NCI-H446 treated with DMSO at 0.1 percent for 48 hours (cell line): ENCODE measurements at places on chromosomes 11 and 22.
A peak's percentile ranks its signal among the peaks of the same experiment; 100 is the strongest.

- no peak for DNase-seq
Observed at GRCh38 chr11:125593114-125593820, 615 bp downstream of the STT3A start.

- DNase-seq: no peak
Observed at GRCh38 chr11:114321621-114322257, 25.5 kb downstream of the NNMT start.

DNA sequence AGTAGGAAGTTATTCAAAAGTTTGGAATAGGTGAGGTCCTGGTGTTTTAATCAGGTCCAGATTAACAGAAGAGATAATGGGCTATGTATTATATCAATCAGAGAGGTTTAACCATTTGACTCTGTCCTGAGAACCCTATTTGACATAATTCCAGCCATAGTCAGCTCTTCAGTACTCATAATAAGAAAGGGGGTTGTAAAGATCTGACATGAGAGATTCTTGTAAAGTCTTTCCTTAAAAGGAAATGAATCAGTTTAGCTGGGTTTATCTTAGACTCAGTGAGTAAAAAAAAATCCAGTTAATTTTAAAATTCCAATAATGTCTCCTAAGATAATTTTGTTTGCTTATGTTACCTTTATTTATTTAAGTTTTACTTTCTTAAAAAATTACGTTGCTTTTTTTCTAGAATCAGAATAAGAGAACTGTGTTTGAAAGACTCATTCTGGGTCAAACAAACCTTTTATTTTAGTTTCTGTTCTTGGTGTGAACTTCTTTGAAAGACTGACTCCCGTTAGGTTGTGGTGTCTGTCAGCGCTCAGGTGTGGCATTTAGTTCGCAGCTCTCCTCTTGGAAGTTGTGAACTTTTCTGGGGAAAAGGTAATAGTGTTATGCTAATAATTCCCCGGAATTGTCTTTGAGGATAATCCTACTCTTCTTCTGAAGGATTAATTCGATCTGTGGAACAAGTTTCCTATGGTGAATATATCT, 20.5 kb downstream of the NUCB2 start:
- DNase-seq: no peak

DNA sequence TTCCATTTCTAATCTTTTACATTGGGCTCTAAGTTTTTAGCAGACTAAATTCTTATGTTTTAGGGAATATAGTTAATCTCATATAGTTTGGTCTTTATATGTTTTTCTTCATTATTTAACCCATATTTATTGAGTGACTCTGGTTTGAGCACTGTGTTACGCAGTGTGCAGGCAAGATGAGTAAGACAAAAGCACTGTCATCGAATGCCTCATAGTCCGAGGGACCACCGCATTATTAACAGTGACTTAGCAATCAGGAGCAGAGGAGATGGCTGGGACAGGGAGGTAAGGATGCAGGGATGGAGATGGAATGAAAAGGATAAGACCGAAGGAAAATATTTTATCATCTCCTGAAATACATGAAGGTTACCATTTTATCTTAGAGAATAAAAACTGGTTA, 65.2 kb upstream of the CTSC start:
- no peak for DNase-seq

DNA sequence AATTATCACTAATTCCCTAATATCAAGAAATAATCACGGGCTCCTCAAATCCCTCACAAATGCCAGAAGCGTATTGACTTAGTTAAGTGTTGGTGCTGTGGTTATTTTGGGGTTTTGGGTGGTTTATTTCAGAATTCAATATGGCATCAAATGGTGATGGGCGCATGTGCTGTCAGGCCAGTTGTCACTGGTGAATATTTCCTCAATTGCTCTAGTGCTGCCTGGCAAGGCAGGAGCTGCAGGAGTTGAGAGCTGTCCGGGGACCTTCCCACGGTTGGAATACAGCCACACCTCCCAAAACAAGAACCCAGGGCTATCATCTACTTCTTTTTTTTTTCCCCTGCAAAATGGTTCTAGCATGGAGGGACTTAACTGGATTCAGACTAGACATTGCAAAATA, 10.3 kb downstream of the IGLL5 start:
- no peak for DNase-seq

- DNase-seq: no peak
Observed at GRCh38 chr22:46959369-46959768, 196.9 kb downstream of the TBC1D22A start.

DNA sequence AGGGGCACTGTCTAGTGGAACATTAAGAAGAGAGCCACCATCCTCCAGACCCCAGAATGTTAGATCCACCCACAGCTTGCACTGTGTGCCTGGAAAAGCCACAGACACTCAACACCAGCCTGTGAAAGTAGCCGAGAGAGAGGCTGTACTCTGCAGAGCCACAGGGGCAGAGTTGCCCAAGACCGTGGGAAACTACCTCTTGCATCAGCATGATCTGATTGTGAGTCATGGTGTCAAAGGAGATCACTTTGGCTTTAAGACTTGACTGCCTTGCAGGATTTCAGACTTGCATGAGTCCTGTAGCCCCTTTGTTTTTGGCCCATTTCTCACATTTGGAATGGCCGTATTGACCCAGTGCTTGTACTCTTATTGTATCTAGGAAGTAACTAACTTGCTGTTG, 115.9 kb upstream of the CCDC179 start:
- DNase-seq: no peak

GRCh38 chr22:19550382-19550781, 26.2 kb upstream of the CLDN5 start:
- DNase-seq: no peak

GRCh38 chr11:3950996-3951660, 95.7 kb downstream of the STIM1 start:
- DNase-seq: no peak

GRCh38 chr11:67053896-67054329, 2.7 kb upstream of the RHOD start:
- DNase-seq: no peak

DNA sequence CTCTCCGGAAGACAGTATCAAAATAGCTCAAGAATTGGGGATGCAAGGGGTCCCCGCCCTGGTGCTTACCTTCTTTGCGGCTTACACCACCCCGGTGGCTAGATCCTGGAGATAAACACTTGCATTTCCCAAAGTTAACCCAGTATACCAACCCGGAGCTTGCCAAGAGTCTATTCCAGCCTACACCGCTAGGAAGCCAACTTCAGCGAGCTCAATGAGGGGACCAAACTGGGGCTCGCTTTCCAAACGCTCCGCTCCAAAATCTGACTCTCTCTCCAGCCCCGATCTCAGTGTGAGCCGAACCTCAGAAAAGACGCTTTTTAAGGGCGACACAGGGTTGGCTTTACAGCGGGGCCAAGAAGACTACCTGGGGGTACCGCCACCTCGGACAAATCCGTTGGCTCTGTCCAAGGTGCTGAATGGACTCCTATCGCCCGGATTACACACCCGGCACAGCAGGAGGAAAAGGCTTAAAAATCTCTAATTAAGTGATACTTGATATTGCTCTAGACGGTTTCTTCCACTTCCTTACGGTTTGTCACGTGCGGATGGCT, 20.1 kb upstream of the BDNF start:
- no peak for DNase-seq

DNA sequence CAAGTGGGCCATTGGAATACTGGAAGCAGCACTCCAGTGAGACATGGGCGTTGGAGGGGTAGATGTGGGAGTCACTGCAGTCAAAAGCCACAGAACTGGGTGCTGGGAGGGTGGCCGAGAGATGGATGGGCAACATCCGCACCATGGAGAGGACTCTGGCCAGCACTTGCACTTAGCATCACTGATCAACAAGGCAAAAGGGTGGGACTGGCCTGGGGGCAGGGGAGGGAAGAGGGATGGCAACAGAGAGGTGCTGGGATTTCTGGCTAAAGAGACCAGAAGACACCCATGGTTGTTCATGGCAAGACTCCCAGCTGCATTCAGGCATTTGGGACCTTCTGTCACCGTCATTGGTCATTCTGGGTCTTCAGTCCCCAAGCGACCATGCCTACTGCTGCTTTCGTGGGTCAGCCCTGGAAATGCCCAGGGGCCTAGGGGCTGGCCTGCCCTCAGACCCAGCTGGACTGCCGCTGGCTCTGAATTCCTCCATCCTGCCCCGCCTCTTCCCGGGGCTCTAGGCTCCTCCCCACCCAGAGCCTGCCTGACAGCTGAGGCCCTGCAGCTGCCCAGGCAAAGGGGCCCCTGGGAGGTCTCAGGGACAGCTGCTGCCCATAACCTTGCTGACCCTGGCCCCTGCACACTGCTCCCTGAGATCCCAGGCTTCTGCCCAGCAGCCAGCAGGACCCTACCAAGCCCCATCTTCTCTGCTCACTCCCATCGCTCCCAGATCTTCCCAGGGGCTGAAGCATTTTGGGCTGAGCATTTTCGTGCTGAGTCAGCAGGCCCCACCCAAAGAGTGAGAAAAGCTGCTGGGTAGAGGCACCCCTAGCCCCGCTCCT, 13.0 kb upstream of the CDC42EP2 start:
- DNase-seq: no peak

DNA sequence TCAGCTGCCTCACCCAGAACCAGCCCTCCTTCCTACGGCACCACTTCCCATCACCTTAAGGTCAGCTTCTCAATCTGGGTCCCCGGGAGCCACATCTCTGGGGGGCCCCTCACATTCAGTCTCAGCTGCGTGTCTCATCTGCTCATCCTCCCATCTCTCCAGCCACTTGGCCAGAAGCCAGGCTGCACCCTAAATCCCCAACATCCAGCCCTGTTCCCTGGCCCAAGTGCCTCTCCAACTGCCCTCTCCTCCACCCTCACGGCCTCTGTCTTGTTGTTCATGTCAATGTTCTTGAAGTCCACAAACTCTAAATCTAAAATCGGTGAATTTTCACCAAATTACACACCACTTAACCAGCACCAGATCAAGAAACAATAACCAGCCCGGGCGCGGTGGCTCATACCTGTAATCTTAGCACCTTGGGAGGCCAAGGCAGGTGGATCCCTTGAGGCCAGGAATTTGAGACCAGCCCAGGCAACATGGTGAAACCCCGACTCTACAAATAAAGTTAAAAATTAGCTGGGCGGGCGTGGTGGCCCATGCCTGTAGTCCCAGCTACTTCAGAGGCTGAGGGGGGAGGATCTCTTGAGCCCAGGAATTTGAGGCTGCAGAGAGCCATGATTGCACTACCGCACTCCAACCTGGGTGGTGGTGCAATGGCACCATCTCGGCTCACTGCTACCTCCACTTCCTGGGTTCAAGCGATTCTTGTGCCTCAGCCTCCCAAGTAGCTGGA, 33.7 kb downstream of the A4GALT start:
- no peak for DNase-seq

GRCh38 chr11:116697639-116698038, 75.1 kb downstream of the BUD13 start:
- no peak for DNase-seq

DNA sequence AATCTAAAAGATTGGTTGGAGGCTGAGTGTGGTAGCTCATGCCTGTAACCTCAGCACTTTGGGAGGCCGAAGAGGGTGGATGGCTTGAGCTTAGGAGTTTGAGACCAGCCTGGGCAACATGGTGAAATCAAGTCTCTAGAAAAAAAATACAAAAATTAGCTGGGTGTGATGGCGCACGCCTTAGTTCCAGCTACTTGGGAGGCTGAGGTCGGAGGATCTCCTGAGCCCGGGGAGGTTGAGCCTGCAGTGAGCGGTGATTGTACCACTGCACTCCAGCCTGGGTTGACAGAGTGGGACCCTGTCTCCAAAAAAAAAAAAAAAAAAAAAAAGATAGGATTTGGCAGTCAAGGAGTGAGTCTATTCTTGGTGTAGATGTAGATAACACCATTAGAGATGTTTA, 10.6 kb downstream of the FOLR1 start:
- DNase-seq: no peak

- no peak for DNase-seq
Observed at GRCh38 chr11:71373791-71374454, 74.3 kb downstream of the DHCR7 start.

DNA sequence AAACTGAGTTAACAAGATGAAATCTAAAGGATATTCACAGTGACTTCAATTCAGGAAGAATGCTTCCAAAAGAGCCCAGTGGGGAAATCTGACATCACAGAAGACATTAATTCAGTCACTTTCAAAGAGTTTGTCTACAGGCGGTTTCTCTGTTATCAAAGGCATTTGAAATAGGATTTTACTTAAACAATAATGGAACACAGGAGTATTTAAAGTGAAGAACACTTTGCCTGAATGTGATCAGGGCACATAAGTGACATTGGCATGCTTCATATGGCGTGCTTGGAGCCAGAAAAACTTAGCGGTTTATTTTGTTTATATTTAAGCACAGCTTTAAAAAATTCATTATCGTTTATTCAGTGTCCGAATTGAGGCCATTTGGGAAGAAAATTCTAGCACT, 52.9 kb downstream of the PANX1 start:
- no peak for DNase-seq

- DNase-seq: no peak
Observed at GRCh38 chr22:27626675-27627443, 174.7 kb downstream of the MN1 start.

DNA sequence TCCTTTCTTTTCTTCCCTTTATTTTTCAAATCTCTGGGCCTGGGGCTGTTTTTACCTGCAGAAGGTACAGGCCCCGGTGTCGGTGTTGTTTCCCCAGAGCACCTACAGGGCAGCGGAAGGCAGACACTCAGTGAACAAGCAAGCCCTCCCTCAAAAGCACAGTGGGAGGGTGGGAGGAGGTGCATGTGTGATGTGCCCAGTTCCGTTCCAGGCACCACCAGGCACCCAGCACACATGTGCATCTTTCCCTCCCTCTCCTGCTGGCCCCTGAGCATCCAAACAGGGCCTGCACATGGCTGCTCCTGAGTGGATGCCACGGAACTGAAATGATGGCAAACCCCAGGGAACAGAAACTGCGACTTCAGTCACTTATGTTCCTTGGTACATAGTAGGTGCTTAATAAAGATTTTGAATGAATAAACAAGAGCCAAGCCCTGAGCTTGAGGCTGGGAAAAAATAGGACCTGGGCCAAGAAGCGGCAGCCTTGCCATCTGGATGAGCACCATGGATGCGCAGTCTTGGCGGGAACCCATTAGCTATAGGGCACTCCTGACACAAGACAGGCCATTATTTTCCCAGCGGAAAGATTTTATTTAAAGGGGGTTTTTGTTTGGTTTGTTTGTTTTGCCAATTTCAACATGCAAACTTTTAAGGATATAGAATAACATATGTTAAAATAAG, 47.8 kb downstream of the ARRB1 start:
- DNase-seq: peak; percentile 73

DNA sequence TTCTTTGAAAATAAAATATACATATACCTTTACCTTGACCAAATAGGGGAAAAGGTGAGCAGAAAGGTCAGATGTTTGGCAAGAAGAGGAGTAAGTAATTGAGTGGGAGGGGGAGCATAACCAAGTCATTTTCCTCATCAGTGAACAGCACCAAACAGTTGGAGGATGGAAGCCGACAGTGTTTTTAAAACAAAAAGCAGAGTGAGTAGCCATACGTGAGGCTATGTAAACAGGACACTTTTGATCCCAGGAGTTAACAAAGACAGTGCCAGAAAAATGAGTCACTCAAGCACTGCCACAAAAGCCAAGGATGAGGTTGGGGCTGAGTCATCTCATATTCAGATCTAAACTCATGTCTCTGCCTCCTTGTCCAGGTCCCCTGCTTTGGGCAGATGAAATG, 734.7 kb downstream of the KCNA4 start:
- DNase-seq: peak; percentile 70
